ENCODE measurements at places on chromosomes 2 and 18.

DNA sequence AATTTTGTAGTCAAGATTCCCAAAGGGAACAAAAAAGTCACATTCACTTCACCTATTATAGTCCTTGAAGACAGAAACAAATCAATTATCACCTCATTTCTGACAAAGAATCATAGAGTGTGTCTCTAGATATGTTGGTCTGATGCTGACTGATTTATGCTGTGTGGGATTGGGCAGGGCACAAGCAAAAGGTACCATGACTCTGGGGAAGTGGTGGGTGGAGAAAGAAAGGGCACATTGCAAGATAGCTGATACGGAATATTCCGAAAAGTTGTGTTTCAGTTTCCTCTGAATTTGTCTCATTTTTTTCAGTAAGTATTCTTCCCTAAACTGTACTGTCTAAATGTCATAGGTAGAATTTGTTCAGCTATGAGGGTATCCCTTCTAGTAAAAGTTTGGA, 268.0 kb downstream of the MREG start:
- DNase-seq, result no peak

DNA sequence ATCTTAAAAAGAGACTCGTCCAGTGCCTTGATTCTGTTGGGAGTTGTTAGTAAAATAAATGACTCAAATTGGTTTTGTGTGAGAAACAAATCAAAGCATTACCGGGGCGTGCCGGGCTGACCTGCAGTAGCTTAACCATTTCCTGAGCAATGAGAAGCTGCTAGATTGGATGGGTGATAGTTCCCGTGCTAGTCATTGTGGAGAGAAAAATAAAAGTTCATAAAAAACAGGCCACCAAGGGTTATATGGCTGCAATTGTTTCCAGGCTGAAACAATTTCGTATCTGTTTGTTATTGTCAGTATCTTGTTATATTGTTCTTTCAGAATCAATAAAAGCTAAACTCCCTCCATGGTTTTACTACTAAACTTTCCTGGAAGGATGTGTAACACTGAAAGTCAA, 314.4 kb downstream of the MTX2 start:
- DNase-seq, result no peak

GRCh38 chr2:218030409-218031195, 27.8 kb upstream of the TNS1 start:
- no peak for DNase-seq

DNA sequence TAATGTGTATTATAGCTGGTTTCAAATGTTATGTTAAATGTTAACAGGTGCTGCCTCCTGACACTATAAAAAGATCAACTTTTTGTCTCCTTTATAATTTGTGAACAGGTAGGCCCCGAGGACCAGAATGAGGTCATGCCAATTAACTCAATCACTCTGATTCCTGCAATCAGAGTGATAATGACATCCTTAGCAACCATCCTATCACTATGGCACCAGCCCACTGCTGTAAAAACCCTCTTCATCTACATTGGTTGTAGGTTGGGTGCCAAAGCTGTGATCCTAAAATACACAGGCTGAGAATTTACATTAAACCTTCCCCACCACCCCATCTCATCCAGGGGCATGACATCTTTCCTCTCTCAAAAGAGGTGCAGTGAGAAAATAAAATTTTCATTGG, 103.5 kb downstream of the CPO start:
- DNase-seq, result no peak

- DNase-seq, result no peak
Measured at GRCh38 chr2:211730215-211730614, 808.4 kb downstream of the ERBB4 start.

DNA sequence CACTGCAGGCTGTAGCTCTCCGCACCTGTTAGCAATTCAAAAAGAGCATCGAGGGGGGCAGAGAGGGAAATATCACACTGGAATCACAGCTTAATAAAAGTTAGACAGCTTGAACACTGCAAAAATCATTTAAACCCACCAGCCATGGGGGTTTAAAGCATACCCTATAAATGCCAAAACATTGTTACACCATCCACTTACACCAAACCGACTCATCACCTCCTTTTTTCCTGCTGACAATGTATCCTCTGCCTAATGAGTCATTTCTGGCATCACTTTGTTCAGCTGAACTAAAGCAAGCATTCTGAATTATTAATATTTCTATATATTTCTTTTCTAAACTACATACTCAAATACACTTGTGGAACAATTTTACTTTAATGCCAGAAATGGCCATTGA, 21.6 kb downstream of the MC4R start:
- DNase-seq, result no peak

GRCh38 chr2:215651412-215651811, 215.5 kb upstream of the FN1 start:
- DNase-seq, result no peak

DNA sequence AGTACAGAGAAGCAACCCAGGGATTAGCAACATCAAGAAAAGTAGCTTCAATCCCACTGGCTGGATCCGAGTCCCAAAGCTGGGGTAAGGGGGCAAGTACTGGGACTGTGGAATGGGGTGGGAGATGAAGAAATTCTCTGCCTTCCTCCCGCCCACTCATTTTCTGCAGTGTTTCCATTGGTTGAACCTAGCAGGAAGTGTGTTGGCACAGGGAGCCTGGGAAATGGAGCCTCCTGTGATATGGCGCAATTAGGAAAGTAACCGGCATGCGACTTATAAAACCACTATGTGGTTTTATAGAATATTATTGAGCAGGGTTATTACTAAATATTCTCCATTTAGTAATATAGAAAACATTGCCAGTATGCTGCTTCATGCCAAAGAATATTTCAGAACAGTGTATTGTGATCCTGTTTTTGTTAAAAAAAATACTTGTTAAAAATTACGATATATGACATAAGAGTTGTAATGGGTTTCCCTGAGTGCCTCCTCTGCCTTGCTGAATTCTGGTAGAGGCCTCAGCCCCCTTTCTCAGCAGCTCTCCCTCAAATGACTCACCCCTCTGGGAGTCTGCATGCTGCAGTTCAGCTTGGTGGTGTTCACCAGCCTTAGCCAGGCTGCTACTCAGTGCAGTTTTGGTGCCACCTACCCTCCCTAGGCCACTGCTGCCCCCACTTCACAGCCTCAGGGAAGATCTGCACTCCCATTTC, 60.5 kb downstream of the HK2 start:
- DNase-seq, result no peak

- DNase-seq, result no peak
Measured at GRCh38 chr2:57937456-57937855, 109.2 kb upstream of the VRK2 start.

GRCh38 chr2:101546376-101547058, 71.6 kb upstream of the RFX8 start:
- no peak for DNase-seq

- no peak for DNase-seq
Measured at GRCh38 chr2:14675489-14675888, 43.0 kb downstream of the LRATD1 start.

DNA sequence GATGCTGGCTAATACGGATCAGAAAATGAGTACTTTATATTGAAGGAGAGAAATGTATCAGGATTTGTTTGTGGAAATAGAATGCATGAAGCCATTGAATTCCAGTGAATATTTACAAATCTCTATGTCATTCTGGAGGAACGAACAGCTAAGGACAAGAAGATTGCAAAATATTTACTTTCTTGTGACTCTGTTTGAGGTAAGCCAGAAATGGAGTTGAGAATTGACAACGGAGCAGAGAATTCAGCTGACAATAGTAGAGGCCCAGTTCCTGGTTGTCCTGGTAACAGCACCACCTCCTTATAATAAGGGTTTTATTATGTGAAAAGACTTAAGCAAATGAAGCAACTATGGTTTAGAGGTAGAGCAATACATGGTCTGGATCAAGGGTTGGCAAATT, 349.2 kb downstream of the ADCYAP1 start:
- DNase-seq, result no peak

GRCh38 chr2:53987336-53987921, 16.6 kb upstream of the PSME4 start:
- no peak for DNase-seq

- no peak for DNase-seq
Measured at GRCh38 chr2:100070078-100070477, 72.3 kb downstream of the AFF3 start.

- DNase-seq, result no peak
Measured at GRCh38 chr2:144510294-144510991, 9.5 kb downstream of the ZEB2 start.

DNA sequence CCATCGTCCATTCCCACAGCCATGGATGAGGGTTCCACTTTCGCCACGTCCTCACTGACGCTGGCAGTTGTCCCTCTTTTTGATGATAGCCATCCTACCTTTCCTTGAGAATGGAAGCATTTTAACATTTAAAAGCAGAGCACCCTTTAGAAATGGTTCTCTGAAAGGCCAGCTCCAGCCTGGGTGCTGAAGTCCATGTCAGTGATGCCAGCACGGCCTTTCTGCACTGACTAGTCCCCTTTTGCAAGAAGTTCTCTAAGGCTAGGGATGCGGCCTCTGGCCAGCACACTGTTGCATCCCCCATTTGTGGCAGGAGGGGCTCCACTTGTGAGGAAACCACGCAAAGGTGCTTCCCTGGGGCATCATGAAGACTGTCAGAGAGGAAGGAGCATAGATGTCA, 203.5 kb downstream of the MGAT5 start:
- no peak for DNase-seq

- no peak for DNase-seq
Measured at GRCh38 chr2:217610401-217610814, 392.4 kb downstream of the TNS1 start.

- DNase-seq, result no peak
Measured at GRCh38 chr18:36195427-36196122, 8.3 kb downstream of the MOCOS start.

DNA sequence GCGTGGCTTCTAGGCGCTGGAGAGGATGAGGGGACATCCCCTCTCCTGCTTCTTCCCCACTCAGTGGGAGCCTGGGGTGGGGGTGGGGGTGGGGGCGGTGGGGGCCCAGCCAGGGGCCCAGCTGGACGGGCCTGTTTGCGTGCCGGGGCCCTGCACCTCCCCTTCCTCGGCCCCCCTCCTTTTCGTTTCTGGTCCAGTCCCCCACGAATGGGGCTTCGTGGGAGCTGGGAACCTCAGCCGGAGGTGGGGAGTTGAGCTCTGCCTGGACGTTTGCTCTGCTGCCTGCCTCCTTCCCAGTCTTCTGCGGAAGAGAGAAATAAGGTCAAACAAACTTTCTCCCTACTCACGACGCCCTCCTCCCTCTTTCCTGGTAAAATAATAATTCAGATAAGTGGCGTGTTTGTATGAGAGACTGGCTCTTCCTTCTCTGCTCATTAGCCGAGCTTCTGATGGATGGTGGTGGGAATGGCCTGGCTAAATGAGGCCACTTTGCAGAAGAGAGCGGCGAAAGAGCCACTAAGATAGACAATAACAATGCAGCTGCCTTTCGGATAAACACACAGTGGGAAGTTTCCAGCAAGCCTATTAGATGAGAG, 782 bp downstream of the MTA3 start:
- no peak for DNase-seq

- no peak for DNase-seq
Measured at GRCh38 chr2:20015482-20016083, 3.1 kb upstream of the MATN3 start.

DNA sequence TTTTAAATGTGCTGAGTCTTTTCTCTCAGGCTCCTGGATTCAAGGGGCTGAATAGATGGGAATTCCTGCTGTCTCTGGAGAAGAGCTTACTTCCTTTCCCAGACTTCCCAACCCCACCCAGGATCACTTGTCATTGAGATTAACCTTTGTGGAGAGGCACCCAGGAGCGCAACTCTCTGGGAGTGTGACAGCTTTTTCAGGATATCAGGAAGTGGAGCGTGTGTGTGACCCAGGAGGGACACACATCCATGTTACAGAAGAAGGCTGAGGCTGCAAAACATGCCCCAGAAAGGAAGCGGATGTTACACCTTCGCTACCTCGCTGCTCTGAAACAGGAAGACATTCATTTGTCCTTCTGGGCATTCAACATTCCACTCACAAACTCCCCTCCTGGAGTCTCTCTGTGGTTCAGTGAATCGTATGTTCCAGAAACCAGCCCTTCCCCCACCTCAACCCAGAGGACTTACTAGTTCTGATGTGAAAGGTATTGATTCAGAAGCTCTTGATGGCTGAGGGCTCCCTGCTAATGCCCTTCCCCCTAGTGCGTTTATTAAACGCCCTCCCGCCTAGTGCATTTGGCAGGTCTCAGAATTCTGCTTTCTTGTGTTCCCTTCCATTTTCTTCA, 523.9 kb downstream of the TNS1 start:
- DNase-seq, result no peak

- no peak for DNase-seq
Measured at GRCh38 chr2:11427224-11427623, 38.7 kb downstream of the E2F6 start.

DNA sequence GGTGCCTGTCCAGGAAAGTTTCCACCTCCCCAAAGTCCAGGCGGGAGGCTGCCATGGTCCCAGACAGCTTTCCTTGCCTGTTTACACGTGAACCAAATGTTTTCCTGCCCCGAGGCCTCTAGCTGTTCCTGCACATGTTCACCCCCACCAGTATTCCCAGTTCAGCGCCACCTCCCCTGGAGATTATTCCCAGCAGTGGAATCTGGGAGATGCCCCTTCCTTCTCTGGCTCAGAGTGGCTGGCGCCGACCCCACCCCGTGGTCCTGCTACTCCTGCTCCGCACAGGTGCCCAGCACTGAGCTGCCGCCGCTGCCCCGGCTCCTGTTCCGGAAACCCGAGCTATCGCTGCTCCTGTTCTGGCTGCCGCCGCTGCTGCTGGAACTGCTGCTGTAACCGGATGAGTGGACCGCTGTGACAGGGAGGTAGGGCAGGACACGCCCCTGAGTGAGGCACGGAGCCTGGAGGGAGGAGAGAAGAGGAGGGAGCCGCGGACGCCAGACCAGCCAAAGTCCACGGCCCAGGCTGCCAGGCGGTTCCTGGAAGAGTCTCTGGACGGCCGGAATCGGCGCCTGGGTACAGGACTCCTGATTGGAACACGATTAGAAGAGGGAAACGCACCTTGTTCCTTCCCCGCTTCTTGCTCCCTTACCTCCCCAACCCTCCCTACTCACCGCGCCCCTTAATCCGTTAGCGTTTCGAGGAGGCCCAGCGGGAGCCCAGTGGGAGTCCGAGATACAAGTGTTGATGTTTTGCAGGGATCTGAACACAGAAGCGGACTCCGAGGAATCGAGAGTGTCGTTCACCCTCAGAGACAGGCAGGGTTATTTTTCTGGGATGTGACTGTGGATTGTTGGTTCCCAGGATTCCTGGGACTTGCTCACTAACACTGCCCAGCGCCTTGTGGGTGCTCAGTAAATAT, at the start of gene PDE11A:
TSS of gene PDE11A (minus strand) at position 395 of the 919 bp plus-strand sequence. CDS start at position 55, 340 bp downstream.
- no peak for DNase-seq

GRCh38 chr2:168320267-168320666, 72.9 kb upstream of the STK39 start:
- DNase-seq, result no peak

- DNase-seq, result no peak
Measured at GRCh38 chr2:188766471-188766856, 207.7 kb upstream of the COL3A1 start.

Data from stimulated activated naive B cell treated with anti-CD40 and anti-IgM and Interleukin-4, amounts not matched to agents 10 μg/mL and 1 μg/mL and 100 μg/mL, for 72 hours (primary cell).